Activated CD4-positive, alpha-beta T cell treated with anti-CD3 and anti-CD28 coated beads, Interleukin-2, amount 10 ng/mL, durations not matched to agents 24 days and 14 days (primary cell): ENCODE measurements at places on chromosomes 7 and 10. TPM values are rescaled to one million over a fixed set of nuclear protein-coding genes. Genes with fewer than 3 reads are reported as not detected.

The HOXA5 gene
- not detected in 2 replicates for total RNA-seq

- DNase-seq = no peak
Measured at GRCh38 chr7:78055599-78055998, 257.0 kb downstream of the PHTF2 start.

GRCh38 chr7:72032934-72033333, 379.2 kb downstream of the CALN1 start:
- DNase-seq = no peak

DNA sequence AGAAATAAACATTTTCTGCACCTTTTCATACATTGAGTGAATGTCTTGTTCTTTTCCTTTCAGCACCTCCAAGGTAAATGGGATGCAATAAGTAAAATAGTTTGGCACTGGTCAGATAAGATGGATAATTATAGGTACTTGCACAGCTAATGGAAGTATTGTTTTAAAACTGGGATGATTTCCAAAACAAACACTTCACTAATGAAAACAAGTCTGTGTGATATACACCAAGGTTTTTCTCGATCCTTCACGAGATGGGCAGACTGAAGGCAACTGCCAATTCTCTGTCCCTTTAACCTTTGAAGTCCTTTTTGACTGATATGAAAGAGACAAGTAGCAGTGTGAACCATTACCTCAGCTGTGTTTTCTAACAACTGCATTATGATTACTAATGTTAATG, 423.8 kb downstream of the GFRA1 start:
- no peak for DNase-seq

DNA sequence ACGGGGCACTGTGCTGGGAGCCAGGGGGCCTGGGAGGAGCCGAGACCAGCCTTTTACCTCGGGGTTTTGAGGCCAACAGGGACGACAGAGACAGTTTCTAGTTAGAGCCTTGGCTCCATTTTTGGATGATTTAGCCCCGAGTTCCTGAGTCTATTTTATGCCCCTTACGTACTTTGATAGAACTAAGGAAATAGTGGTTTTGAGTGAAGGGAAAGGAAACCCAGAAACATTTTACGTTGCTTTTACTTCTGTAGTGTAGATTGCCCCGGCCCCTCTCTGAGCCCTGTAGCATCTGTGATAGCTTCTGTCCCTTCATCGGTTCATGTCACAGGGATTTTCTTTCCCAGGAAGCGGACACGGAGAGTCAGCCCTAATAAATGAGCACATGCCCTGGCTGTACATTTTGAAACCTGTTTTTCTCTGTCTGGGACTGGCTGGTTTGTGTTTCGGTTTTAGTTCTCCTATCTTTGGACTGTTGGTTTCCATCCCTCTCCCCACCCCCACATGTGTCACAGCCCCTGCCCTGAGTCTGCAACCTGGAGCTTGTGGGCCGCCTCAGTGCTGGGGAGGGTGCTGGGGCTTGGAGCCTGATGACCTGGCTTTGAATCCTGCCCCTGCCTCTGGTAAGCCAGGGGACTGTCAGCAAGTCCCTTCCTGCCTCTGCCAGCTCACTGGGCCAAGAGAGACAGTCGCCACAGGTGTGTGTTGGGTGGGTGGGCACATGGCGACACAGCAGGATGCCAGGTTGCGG, 6.9 kb upstream of the ORAI2 start:
- DNase-seq = peak; percentile 93

GRCh38 chr10:63713191-63714144, 192.3 kb downstream of the REEP3 start:
- DNase-seq = no peak

The CRHR2 gene
- total RNA-seq = not detected in 2 replicates

GRCh38 chr10:34437906-34438305, 377.2 kb downstream of the PARD3 start:
- no peak for DNase-seq

The OR6B1 gene
- total RNA-seq = not detected in 2 replicates

- DNase-seq = no peak
Measured at GRCh38 chr10:58436071-58436470, 50.9 kb downstream of the TFAM start.

- DNase-seq = no peak
Measured at GRCh38 chr7:153943457-153943856, 108.7 kb upstream of the DPP6 start.

- DNase-seq = no peak
Measured at GRCh38 chr10:26211781-26212444, 4.7 kb upstream of the GAD2 start.

DNA sequence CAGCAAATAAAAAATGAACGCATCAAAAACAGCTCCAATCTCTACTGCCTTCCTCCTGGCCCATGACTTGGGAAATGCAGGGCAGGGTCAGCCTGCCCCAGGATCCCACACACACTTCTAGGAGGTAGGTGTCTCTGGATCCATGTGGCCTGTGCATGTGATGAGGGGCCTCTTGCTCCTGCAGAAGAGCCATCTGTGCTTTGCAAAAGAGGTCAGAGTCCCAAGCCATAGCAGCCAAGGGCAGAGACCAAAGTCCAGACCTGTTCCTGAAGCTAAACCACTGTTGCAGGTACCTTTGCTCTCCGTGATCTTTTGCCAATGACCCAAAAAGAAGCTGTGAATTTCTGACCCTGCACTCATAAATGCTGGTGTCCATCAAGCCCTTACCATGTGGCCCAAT, 57.1 kb downstream of the KCNMA1 start:
- DNase-seq = no peak

The NANOS1 gene
- 0.44 and 0.59 TPM in 2 replicates for total RNA-seq

- DNase-seq = peak; percentile 67
Measured at GRCh38 chr7:158760936-158761335, 56.3 kb upstream of the NCAPG2 start.

- no peak for DNase-seq
Measured at GRCh38 chr10:120266022-120266421, 191.0 kb upstream of the PLPP4 start.

The LRRTM3 gene
- total RNA-seq = not detected in 2 replicates

- DNase-seq = no peak
Measured at GRCh38 chr7:31251441-31251840, 89.1 kb downstream of the NEUROD6 start.

The STEAP1 gene
- total RNA-seq = 1.1 and 1.4 TPM in 2 replicates

DNA sequence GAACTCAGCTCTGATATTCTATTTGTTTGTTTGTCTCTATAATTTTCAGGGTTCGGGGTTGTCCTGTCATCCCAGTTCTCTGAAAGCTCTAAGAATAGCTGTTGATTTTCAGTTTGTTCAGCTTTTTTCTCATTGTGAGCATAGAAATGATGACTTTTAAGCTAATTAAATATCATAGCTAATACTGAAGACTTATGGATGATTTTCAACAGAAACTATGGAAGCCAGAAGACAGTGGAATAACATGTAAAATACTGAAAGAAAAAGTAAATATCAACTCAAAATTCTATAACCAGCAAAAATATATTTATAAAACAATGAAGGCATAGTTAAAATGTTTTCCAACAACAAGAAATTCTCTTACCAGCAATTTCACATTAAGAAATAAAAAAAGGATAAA, 96.4 kb upstream of the ETV1 start:
- no peak for DNase-seq

DNA sequence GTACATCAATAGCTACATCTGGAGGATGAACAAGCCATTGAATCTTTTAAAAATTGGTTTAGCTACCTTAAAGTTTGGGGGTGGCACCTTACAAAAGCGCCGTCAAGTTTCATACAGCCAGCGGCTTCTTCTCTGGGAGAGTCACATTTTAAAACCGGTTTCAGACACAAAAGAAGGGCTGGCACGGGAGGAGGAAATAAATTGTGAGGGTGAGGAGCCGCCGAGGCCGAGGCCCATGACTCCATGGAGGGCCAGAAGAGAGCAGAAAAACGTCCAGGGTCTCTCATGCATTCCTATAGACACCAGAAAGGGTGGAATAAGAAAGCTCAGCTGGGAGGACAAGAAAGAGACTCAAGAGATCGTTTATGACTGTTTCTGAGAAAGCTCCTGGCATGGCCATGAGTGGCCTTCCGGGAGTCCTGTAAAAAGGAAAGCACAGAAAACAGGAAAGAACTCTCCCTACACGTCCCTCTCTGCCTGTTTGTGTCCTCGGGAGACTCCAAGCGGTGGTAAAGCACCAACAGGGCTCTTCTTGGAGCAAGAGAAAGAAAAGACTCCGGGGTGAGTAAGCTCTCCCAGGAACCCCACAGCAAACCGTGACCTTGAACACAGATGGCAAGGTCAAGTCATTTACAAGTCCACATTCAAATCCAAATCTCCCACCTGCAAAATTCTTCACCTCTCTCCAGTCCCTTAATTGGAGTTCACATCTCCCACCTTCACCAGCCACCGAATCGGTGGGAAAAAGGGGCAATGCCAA, 1.8 kb downstream of the FRAT2 start:
- peak; percentile 63 for DNase-seq

- no peak for DNase-seq
Measured at GRCh38 chr7:27128776-27129728, 1.5 kb downstream of the HOXA4 start.

- no peak for DNase-seq
Measured at GRCh38 chr10:121556918-121557573, 41.2 kb downstream of the FGFR2 start.

The COL17A1 gene
- not detected in 2 replicates for total RNA-seq

DNA sequence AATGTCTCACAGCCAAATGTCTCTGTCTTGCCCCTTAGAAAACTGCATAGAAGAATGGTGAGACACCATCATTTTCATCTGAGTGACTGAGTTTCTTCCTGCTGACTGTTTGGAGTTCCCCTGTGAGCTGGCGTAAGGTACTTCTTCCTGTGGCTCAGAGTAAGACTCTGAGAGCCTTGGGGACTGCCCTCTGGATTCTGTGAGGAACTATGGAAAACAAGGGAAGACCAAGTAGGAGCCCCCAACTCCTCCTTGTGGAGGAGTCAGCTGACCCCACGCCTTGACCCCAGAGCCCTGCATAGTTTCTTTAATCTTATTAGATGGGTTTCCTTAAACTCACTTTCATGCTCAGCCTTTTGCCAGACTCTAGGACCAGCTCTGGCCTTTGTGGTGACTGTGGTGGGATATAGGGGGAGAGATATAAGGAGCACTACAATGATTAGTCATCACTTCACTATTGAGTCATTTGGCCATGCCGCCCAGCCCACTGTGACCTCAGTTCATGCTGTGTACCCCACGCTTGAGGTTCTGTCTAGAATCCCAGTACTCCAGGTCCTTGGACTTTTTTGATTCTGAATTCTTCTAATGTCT, 51.8 kb upstream of the FAM133B start:
- peak; percentile 87 for DNase-seq

The SPDYE6 gene
- not detected in 2 replicates for total RNA-seq

DNA sequence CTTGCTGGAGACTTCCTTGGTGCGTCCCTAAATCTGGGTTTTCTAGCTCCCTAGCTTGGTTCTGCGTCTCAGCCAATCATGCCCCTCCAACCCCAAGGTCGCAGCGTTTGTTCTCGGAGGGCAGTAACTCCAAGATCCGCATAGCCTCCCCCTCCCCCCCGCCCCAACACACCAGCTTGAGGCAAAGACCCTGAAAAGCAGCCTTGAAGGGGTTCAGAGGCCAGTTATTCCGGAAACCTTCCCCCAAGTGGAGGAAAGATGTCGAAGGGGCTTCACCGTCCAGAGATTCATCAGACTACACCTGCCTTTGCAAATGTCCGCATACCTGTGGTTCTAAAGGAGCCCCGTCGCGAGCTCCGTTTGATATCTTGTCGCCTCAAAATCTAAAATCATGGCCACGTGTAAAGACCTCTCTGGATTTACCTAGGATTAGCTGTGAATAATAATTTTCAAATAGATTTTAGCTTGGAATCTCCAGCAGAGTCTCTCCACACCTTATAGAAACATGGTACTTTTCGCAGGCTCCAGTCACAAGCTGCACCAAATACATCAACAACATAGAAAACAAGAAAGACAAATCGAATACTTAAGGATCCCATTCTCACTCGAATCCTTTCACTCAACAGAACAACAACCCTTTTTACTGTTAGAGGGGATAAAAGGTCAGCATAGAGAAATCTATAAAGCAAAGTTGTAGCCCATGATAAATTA, 7.9 kb downstream of the DLX6 start:
- no peak for DNase-seq
